ENCODE measurements at places on chromosomes 1 and 21.

DNA sequence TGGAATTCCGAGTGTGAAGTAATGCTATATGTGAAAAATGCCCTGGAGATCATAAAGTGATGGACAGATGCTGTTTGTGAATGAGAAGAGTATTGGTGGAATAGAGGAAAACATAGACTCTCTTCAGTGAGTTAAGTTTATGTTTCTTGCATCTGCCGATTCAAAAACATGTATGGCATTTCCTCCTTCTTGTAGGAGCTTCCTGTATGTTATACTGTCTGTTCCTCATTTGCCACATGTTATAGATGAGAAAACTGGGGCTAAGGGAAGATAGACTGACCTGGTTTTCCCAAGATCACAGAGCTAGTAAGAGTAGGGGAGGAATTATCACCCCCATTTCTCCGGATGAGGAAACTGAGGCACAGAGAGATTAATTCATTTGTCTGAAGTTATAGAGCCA is 41.1 kb upstream of the IL20 start:
- DNase-seq, result no peak

GRCh38 chr1:67942274-67942673 is 108.2 kb downstream of the DIRAS3 start:
- DNase-seq, result no peak

- DNase-seq, result no peak
Observed at GRCh38 chr1:229412056-229412455, 21.8 kb downstream of the ACTA1 start.

- DNase-seq, result no peak
Observed at GRCh38 chr1:177306019-177306415, 135.3 kb downstream of the BRINP2 start.

GRCh38 chr1:80218112-80218511 is 1211.6 kb upstream of the ADGRL4 start:
- DNase-seq, result peak; percentile 59

GRCh38 chr1:172497230-172497629 is 35.7 kb upstream of the SUCO start:
- DNase-seq, result no peak

GRCh38 chr21:46540087-46540710 is 64.7 kb downstream of the S100B start:
- DNase-seq, result no peak

GRCh38 chr1:41731516-41732030 is 187.1 kb downstream of the HIVEP3 start:
- no peak for DNase-seq

DNA sequence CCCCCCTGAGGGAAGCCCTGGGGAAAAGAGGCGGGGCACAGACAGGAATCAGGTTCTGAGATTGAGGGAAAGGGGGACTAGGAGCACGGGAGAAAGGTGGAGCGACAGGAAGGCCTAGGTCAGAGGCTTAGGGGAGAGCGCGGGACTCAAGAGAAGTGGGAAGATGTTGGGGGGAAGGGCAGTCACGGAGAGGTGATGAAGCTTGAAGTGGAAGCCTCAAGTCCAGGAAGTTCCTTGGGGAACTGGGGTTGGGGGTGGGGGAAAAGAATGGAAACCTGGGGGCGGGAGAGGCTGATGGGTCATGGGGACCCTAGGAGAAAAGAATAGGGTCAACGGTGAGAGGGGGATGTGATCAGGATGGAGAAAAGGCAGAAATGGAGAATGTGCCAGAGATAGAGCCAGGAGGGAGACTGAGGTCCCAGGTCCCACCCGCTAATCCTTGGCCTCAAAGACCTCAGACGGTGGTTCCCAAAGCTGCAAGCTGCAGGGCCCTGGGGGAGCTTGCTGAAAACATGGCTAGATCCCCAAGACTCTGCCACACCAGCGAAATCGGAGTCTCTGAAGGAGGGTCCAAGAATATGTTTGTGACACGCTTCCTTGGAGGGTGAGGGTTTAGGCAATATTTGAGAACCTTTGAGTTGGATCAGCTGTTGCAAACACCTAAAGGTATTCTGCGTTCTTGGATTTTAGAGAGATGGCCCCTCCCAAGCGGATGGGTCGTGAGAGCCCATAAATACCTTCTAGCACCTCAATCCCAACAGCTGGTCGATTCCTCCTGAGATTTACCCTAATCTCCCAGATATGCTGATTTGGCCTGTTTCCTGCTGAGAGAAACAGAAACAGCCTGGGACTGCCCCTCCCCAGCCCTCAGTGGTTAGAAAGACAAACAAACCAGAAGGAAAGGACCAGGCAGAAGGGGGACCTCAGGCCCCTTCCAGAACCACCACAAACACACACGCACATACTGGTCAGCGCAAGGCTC is 3.6 kb downstream of the C1orf232 start:
- DNase-seq, result no peak

DNA sequence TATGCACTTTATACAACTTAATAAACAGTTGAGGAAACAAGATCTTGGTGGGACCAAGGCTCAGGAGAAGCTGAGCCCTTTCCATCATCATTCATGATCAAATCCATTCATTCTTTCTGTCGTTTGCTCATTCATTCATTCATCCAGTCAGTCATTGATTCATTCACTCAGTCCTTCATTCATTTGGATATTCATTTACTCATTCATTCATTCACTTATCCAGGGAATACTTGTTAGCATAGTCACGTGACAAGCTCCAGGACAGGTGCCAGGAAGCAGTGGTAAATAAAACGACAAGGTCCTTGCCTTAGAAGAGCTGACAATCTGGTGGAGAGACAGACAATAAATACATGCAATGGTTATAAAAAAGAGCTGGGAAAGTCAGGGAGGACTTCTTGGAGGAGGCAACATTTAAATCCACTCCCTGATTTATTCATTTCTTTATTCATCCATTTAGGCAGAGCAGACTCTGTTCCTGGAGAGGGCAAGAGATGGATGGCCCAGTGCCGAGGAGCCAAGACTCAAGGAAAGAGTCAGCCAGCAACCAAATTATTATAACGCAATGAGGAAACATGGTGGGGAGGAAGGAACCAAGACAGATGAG is 74.1 kb upstream of the CASZ1 start:
- DNase-seq, result no peak

DNA sequence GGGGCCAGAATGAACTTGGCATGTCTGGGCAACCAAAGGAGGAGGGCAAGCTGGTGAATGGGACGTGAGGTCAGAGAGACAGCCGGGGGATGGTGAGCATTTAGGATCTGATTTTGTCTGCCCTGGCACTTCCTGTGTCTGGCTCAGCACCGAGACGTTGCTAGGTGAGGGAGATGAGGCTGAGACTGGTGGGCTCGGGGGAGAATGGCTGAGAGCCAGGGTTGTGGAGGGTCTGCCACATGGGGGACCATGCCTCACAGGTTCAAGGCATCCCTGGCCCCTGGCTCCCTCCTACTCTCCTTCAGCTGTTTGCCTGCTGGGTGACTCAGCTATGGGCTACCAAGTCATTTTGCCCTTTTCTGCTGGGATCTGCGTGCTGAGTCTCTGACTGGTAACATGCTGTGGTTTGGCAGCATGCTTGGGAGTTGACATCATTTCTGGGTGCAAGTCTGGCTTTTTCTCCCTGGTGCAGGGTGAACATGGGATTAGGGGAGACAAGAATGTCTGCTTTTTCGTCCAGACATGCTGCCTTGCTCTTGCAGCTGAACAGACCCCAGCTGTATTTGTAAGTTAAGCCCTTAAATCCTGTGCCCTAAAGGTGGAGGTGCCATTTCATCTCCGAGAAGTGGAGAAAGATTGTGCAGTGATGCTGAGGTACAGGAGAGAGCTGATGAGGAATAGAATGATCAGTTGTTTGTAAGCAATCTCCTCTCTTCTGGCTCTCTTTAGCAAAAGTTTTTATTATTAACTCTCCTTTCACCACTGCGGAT is 17.6 kb downstream of the GALNT2 start:
- DNase-seq, result peak; percentile 48

DNA sequence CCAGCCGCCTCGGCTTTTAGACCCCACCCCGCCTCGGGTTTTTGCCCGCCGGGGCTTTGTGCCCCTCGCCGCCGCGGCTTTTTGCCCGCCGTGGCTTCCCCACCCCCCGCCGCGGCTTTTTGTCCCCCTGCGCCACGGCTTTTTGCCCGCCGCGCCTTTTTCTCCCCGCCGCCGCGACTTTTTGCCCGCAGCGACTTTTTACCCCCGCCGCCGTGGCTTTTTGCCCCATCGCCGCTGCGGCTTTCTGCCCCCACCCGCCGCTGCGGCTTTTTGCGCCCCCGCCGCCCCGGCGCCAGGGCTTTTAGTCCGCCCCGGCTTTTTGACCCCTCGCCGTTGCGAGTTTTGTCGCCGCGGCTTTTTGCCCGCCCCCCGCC is 474.4 kb downstream of the FAM72C start:
- DNase-seq, result no peak

GRCh38 chr1:167427848-167428247 is 90.5 kb downstream of the CD247 start:
- no peak for DNase-seq

DNA sequence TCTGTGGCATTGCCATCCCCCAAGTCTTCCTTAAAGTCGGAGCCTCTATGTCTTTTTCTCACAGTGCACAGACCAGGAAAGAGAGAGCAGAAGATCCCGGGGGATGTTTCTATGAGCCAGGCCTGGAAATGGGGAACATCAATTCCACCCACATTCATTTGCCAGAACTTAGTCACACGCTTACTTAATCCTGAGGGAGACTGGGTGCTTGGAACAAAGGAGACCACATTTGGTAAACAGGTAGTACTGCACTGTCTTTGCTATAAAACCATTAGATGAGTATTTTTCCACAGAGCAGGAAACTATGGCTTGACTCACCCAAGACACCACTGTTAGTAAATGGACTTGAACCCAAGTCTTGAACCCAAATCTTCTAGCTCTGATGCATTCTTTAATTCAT is 60.7 kb upstream of the CTTNBP2NL start:
- DNase-seq, result no peak

- DNase-seq, result no peak
Observed at GRCh38 chr1:51203121-51203873, 32.8 kb upstream of the RNF11 start.

GRCh38 chr1:3740042-3740441 is 12.2 kb upstream of the CCDC27 start:
- no peak for DNase-seq

- no peak for DNase-seq
Observed at GRCh38 chr1:22275167-22275566, 132.3 kb upstream of the WNT4 start.

DNA sequence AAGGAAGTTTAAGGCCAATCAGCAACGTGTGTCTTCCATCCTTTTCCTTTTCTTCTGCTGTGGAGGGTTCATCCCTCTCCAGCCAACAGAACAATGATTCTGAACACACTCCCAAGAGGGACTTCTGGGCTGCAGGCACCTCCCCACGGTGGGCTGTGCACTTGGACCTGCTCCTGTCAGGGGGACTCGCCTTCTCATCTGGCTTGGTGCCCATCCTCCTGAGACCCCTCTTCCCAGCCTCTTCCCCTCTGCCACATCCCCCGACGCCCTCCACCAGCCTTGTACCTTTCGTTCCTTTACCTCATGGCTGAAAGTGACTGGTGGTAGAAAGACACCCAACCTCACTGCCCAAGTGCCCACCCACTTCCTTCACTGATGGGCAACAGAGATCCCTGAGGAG is 26.0 kb upstream of the SLAMF9 start:
- DNase-seq, result no peak

DNA sequence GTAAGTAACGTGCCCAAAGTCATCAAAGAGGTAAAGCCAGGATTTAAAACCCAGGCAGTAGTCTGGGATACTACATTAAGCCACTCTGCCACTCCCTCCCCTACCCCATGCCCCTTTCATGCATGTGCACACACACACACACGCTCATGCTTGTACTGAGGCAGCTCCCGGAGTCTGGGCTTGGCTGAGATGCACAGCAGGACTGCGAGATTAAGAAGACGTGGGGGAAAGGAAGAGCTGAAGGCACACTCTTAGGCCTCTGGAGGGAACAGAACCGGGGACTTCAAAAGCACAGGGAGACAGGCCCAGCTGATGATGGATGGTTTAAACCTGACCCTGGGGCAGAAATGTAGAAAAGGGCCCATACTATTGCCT is 98.3 kb downstream of the GLIS1 start:
- no peak for DNase-seq

GRCh38 chr1:72693376-72693775 is 411.0 kb upstream of the NEGR1 start:
- DNase-seq, result no peak

DNA sequence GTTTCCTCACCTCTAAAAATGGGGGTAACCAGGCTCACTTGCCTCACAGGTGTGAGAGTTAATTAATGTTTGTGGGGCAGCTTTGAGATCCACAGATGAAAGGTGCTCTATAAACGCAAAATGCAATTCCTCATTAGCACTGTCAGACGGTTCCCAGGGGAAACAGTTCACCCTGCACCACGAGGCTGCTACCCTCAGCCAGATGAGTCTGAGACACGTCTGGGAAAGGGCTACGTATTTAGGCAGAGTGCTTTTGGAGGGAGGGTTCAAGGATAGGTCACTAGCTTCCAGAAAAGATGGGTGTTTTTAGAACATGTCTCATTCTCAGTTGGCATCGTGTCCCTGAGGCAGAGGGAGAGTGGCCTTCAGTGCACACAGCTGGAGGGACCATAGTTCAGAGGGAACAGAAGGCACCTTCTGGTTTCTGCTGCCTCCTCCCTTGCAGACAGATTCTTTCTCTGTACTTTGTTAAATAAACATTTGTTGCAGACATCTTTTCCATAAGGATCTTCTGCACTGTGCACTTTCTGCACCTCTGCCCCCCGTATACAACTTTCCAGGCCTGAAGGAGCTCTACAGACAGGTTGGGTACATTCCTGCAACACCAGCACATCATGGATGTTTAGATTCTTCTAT is 139.9 kb downstream of the CLIC6 start:
- DNase-seq, result no peak

DNA sequence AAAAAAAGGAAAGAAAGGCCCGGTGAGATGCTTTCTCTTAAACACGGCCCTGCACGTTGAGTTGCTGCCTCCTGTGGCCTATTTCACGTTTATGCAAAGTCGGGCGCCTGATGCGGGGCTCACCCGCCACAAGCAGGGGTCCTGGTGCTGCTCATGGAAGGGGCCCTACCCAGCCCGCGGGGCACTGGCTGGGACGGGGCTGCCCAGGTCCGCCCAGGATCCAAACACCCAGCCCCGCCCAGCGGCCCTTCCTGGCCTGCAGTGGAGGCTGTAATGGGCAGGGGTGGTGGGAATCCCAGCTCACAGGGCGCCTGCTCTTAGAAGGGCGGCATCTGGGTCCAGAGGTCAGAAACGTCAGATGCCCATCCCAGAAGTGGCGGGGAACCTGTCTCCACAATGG is 1.6 kb downstream of the COL6A2 start:
- DNase-seq, result no peak

DNA sequence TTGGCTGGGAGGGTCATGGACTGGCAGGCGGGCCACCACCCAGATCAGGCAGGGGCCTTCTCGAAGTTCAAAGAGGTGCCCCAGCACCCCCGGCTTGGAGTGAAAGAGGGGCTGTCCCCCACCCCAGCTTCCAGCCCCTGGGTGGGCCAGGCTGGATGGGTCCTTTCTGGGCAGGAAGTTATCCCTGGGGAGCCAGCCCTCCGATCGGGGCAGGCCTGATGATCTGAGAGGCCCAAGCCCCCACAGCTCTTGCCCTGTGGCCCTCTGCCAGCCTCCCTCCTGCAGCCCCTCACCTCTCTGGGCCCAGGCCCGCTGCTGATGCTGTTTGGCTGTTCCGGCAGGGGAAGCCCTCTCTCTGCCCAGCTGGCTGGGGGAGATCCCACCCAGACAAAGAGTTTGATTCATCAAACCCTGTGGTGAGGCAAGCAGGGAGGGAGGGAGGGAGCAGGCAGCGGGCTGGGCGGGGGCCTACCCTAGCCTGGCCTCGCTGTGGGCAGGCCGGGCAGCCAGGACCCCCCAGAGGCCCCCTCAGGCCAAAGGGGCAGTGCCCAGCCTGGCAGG is 2.5 kb downstream of the ARHGEF19 start:
- DNase-seq, result no peak

- DNase-seq, result no peak
Observed at GRCh38 chr1:113333056-113333455, 57.3 kb upstream of the MAGI3 start.

- DNase-seq, result peak; percentile 35
Observed at GRCh38 chr1:115796897-115797296, 28.4 kb upstream of the CASQ2 start.

All from NCI-H1694 treated with DMSO at 0.1 percent for 48 hours (cell line).